HepG2 (cell line): ENCODE measurements at places on chromosomes 16 and 17. TPM values are rescaled to one million over a fixed set of nuclear protein-coding genes. Genes with fewer than 3 reads are reported as not detected.

- H3K36me3 ChIP-seq = no peaks in the 10 kb centered on the region
- no peak for DNase-seq
- no peaks in the 10 kb centered on the region; the same call in 1 of the 2 replicates for H3K27me3 ChIP-seq
- H3K4me3 ChIP-seq = no peak overlapping the region
These were observed 15.3 kb downstream of the DLG4 start for GRCh38 chr17:7204336-7204735.

DNA sequence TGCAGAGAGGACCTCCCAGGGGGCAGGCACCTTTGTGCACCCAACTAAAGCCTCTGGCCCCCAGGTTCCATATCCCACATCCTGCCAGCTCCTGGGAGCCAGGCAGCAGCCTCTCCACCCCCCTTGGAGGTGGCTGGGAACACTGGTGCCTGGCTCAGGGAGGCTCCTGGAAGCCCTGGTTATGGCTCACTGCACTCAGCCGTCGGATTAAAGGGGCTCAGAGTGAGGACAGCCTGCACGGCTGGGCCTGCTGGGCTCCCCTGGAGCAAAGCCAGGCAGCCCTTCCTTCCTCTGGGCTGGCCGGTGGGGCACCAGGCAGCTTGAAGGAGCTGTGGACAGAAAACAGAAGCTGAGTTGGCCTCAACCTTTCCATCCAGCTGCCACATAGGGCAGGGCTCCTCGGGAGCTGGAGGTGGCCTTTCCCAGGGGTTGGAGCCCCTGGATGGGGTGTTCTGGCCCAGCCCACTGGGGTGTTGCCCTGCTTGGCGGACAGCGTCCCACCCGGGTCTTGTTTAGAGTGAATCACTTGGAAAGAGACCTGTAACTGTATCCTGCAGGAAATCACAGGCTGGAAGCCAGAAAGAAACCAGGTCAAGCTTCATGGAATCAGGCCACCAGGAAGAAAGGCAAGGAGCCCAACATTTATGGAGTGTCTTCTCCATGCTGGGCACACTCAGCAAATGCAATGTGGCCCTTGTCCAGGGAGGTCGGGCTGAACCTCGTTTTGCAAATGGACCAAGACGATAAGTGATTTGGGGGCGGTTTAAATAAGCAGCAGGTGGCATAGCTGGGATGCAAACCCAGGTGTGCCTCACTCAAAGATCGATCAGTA, 253.3 kb downstream of the SOX9 start:
- H3K36me3 ChIP-seq = no peaks in the 10 kb centered on the region
- DNase-seq = no peak
- H3K4me1 ChIP-seq = peaks cover 10% of the 10 kb centered on the region
- H3K27ac ChIP-seq = no peak overlapping the region
- no peaks in the 10 kb centered on the region for H3K27me3 ChIP-seq
- H3K4me3 ChIP-seq = no peak overlapping the region

DNA sequence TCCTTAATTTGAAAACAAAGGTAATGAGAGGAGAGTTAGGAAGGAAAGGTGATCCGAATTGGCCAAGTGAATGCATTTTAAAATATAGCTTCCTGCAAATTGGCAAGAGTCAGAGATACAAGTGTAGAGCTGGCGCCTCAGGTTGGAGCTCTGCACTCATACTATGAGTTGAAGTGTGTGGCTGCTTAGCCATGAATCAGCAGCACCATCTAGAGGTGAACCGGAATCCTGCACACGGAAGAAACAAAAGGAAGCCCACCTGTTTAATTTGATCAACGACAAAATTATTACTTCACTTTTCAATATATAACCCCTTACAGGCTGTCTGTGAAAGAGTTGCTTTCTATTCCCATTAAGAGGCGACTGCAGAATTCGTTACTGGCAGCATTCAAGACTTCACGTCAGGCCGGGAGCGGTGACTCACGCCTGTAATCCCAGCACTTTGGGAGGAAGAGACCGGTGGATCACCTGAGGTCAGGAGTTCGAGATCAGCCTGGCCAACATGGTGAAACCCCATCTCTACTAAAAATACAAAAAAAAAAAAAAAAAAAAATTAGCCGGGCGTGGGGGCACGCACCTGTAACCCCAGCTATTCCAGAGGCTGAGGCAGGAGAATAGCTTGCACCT, 1253.7 kb upstream of the CDH8 start:
- peak; percentile 44 for DNase-seq
- no peaks in the 10 kb centered on the region for H3K36me3 ChIP-seq
- H3K27ac ChIP-seq = no peak overlapping the region
- H3K4me3 ChIP-seq = no peak overlapping the region

DNA sequence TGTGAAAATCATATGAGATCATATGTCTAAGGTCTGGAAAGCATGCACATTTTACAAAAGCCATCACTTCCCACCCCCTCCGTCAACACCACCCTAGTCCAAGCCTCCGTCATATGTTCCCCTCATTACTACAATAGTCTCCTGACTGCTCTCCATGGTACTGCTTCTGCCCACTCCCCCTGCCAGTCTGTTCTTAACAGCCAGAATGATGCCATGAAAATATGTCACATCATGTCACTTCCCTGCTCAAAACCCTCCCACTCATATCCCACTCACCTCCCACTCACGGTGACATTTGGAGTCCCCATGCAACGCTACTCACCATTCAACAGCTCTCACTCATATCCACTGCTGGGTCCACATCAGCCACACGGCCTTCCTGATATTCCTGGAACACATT, 432.3 kb downstream of the XYLT1 start:
- H3K27ac ChIP-seq = no peak overlapping the region
- no peak overlapping the region for H3K4me3 ChIP-seq

DNA sequence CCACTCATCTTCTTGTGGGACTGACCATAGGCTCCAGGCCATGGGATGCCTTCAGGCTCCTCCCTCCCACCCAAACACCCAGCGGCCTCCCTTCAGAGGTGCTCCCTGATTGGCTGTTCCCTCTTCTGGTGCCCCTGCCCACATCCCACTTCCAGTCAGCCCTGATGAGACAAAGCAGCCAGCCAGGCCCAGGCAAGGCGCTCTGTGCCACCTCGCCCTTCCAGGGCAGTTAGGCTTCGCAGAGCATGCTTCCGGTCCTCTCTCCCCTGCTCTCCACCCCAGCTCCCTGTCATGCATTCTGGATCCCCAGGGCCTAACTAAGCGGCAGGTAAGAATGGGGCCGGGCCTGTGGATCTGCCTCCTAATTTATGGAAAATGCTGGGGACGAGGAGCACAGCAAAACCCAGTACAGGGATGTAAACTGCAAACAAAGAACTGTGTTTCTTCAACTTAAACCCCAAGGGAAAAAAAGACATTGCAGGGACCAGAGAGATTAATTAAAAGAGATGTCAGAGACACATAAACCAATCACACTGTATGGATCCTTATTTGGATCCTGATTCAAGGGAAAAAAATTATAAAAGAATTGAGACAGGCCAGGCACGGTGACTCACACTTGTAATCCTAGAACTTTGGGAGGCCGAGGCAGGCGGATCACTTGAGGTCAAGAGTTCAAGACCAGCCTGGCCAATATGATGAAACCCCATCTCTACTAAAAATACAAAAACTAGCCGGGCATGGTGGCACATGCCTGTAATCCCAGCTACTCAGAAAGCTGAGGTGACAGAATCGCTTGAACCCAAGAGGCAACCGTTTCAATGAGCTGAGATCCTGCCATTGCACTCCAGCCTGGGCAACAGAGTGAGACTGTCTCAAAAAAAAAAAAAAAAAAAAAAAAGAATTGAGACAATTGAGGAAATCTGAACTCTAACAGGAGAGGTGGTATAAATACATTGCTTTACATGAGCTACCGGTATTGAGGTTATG, 26.0 kb downstream of the ZDHHC7 start:
- H3K27me3 ChIP-seq = no peaks in the 10 kb centered on the region
- H3K36me3 ChIP-seq = peaks cover 44% of the 10 kb centered on the region
- H3K4me1 ChIP-seq = peaks cover 24% of the 10 kb centered on the region
- no peak for DNase-seq
- H3K27ac ChIP-seq = no peak overlapping the region
- no peak overlapping the region for H3K4me3 ChIP-seq

GRCh38 chr17:79842656-79843473, 3.6 kb upstream of the CBX4 start:
- no peaks in the 10 kb centered on the region for H3K27me3 ChIP-seq
- peaks cover 68% of the 10 kb centered on the region for H3K4me1 ChIP-seq
- DNase-seq = no peak
- no peaks in the 10 kb centered on the region for H3K36me3 ChIP-seq
- H3K4me3 ChIP-seq = no peak overlapping the region

DNA sequence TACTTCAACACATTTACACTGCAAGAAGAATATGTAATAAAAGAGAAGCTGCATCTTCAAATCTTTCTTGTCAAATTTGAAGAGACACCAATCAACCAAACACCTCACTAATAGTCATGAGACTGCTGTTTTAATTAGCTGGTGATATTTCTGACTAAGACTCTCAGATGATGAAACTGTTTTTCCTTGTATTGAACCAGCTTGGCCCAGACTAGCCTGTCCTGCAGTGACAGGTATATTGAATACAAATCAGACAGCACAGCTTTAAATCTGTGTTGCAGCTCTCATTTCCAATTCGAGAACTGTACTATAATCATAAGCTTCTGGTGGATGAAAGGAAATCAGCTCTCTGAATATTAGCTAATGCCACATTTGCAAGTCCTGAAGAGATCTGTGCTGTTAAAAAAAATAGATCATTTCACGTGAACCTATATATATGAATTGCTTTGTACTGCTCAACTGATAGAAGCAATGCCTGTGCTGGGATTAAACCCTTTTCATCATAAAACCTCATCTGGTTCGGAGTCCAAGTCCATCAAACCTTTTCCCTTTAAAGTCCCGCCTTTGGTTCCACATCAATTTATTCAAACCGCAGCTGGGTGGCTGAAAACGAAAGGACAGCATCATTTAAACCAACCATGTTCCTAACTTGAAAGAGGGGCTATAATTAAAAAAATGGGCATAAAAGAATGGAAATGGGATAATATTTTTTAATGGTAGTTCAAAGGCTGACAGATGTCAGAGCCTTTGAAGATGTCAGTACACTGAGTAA, 306.2 kb downstream of the CEP112 start:
- H3K36me3 ChIP-seq = no peaks in the 10 kb centered on the region
- no peaks in the 10 kb centered on the region for H3K4me1 ChIP-seq
- DNase-seq = no peak
- H3K27me3 ChIP-seq = no peaks in the 10 kb centered on the region
- no peak overlapping the region for H3K4me3 ChIP-seq

DNA sequence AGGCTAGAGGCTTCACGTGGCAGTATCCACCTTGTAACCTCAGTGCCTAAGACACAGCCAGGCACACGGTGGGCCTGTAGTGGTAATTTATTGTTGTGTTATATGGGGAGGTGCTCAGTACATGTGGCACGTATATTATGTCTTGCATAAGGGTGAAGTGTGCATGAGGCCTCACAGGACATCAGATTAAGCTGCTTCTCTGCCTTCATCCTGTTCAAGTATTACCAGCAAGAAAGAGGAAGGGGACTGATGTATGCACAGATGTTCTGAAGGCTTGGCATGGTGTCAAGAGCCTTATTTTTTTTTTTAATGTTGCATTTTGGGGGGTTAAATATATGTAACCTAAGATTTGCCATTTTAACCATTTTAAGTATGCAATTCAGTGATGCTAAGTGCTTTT, 71.6 kb downstream of the ABCC1 start:
- no peaks in the 10 kb centered on the region for H3K27me3 ChIP-seq
- peaks cover 44% of the 10 kb centered on the region for H3K36me3 ChIP-seq
- no peak overlapping the region for H3K4me3 ChIP-seq
- peaks cover 29% of the 10 kb centered on the region for H3K4me1 ChIP-seq
- no peak overlapping the region for H3K27ac ChIP-seq
- no peak for DNase-seq

DNA sequence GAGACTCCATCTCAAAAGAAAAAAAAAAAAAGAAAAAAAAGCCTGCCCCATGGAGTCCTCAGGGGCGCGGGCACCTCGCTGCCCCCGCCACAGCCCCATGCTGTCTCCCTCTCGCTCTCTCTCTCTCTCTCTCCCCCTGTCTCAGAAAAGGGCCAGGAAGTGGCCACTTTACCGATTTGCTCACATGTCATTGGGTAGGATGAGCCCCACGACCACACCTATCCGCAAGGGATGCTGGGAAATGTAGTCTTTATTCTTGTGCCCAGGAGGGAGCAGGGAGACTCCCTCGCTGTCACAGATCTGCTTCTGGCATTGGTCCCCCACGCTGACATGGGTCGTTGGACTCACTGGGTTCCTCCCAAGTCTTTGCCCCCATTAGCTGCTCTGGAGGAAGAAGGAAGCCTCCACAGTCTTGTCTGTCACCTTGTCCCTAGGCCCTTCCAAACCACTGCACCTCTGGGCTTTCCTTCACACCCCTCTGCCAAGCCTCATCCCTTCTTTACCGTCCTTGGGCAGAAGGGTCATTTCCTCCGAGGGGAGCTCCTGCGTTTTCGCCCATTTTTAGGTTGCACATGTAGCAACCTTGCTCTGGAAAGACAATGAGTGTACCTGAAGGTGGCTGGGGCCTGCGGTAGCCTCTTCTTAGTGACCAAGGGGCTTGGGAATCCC, 6.9 kb upstream of the GJD3 start:
- peak; percentile 31 for DNase-seq
- no peak overlapping the region for H3K27ac ChIP-seq
- peaks cover 22% of the 10 kb centered on the region for H3K4me1 ChIP-seq
- no peaks in the 10 kb centered on the region for H3K36me3 ChIP-seq
- H3K27me3 ChIP-seq = no peaks in the 10 kb centered on the region
- H3K4me3 ChIP-seq = no peak overlapping the region

DNA sequence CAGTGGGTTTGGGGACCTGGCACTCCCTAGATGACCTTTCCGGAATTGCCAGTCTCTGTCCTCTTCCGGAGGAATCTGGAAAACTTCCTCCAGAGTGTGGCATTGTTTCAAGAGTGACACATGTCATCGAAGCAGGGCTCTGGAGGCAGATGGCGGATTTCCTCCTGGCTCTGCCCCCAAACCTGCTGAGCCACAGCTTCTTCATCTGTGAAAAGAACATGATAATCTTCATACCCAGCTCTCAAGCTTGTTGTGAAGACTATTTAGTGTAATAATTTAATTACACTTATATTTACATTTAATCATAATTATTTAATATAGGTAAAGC, 19.7 kb upstream of the TEX2 start:
- H3K4me1 ChIP-seq = peaks cover 26% of the 10 kb centered on the region
- DNase-seq = no peak
- H3K27ac ChIP-seq = no peak overlapping the region
- H3K4me3 ChIP-seq = no peak overlapping the region
- H3K36me3 ChIP-seq = no peaks in the 10 kb centered on the region
- no peaks in the 10 kb centered on the region; the same call in 1 of the 2 replicates for H3K27me3 ChIP-seq

- peaks cover 61% of the 10 kb centered on the region for H3K4me1 ChIP-seq
- no peak overlapping the region for H3K4me3 ChIP-seq
- DNase-seq = no peak
- no peak overlapping the region for H3K27ac ChIP-seq
These were observed 8.2 kb upstream of the CBX8 start for GRCh38 chr17:79804856-79805696.

GRCh38 chr17:29645515-29646051, 22.9 kb upstream of the CORO6 start:
- H3K4me1 ChIP-seq = peaks cover 13% of the 10 kb centered on the region
- H3K27me3 ChIP-seq = no peaks in the 10 kb centered on the region
- H3K4me3 ChIP-seq = no peak overlapping the region
- no peak for DNase-seq

Gene UTS2R
- total RNA-seq = 0.13 TPM in 1 of 2 replicates, not detected in the other

Gene CHD9NB
- total RNA-seq = 0.18 and 0.34 TPM in 2 replicates

Gene PABPN1L
- not detected in 2 replicates for total RNA-seq

Gene SLC6A2
- total RNA-seq = 0.65 and 0.66 TPM in 2 replicates

Gene TMEM114
- not detected in 2 replicates for total RNA-seq
